ENCODE measurements at places on chromosomes 11 and 22.
A peak's percentile ranks its signal among the peaks of the same experiment; 100 is the strongest.

DNA sequence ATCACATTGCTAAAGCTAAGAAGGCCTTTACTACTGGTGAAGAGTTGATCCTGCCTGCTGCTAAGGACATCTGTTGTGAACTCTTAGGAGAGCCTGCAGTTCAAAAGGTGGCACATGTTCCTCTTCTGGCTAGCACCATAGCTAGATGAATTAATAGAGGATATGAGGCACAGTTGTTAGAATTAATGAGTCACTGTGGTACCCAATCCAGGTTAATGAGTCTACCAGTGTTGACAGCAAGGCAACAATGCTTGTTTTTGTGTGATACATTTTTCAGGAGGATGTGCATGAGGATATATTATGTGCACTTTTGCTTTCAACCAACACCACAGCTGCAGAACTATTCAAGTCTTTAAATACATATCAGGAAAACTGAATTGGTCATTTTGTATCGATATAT, 12.0 kb downstream of the C11orf58 start:
- DNase-seq: no peak

DNA sequence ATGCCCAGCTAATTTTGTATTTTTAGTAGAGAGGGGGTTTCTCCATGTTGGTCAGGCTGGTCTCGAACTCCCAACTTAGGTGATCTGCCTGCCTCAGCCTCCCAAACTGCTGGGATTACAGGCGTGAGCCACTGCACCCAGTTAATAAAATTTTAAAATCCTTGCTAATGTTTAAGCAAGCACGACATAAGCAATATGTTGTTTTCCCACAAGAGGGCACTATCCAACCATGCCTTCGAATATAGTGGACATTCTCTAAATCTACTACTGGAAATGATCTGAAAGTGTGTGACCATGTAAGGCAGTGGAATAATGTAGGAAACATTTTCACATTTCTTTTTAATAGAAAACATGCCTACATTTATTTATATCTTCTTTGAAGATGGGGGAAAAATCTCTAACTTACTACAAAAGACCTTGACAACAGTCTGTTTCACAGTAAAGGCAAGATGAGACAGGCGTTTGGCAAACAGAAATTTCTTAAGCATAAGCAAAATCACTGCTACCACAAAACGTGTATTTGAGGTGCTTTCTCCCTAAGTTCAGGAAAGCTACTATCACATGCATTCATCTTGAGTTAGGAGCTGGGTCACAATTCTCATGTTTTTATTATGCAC, 38.2 kb downstream of the PITPNB start:
- DNase-seq: peak; percentile 71

GRCh38 chr11:37721485-37721884, 1123.4 kb upstream of the RAG2 start:
- DNase-seq: no peak

- DNase-seq: no peak
These were observed 1.4 kb downstream of the LRRC74B start for GRCh38 chr22:21047035-21047661.

GRCh38 chr22:19877626-19878339, 23.1 kb upstream of the GNB1L start:
- no peak for DNase-seq
